Hair follicle dermal papilla cell (primary cell): ENCODE measurements at places on chromosomes 7 and 10. TPM values are rescaled to one million over a fixed set of nuclear protein-coding genes. Genes with fewer than 3 reads are reported as not detected.

Gene LRGUK
- total RNA-seq = 0.36 and 0.49 TPM in 2 replicates

Gene GPAM
- 7.3 and 9.4 TPM in 2 replicates for total RNA-seq

Gene ELMO1
- 0.16 and 0.49 TPM in 2 replicates for total RNA-seq

Gene RAMP3
- total RNA-seq = 0.24 TPM in 1 of 2 replicates, not detected in the other

Gene OR2A12
- total RNA-seq = not detected in 2 replicates

Gene COL1A2
- total RNA-seq = 7,182 and 10,219 TPM in 2 replicates

Gene SLC26A5
- total RNA-seq = not detected in 2 replicates

Gene SPDYE16
- 0.16 TPM in 1 of 2 replicates, not detected in the other for total RNA-seq

Gene TCF7L2
- total RNA-seq = 15.9 and 20.4 TPM in 2 replicates

Gene TRIM8
- total RNA-seq = 101 and 104 TPM in 2 replicates

Gene C10orf62
- total RNA-seq = 0.49 TPM in 1 of 2 replicates, not detected in the other

Gene GIMAP5
- under 0.01 TPM in 1 of 2 replicates, not detected in the other for total RNA-seq

Gene COL26A1
- total RNA-seq = not detected in 2 replicates

Gene DGKI
- total RNA-seq = 2.3 and 3.5 TPM in 2 replicates

Gene PTN
- 14.6 and 14.8 TPM in 2 replicates for total RNA-seq

Gene JCAD
- total RNA-seq = 33.9 and 40.7 TPM in 2 replicates

Gene PAPOLB
- total RNA-seq = under 0.01 and 0.16 TPM in 2 replicates

Gene EPHA1
- total RNA-seq = not detected in 2 replicates

Gene ZNF727
- total RNA-seq = 0.24 and 0.32 TPM in 2 replicates

Gene ST8SIA6
- total RNA-seq = not detected in 2 replicates
